ENCODE measurements at places on chromosomes 11 and 22. TPM values are rescaled to one million over a fixed set of nuclear protein-coding genes. Genes with fewer than 3 reads are reported as not detected.
A peak's percentile ranks its signal among the peaks of the same experiment; 100 is the strongest.

DNA sequence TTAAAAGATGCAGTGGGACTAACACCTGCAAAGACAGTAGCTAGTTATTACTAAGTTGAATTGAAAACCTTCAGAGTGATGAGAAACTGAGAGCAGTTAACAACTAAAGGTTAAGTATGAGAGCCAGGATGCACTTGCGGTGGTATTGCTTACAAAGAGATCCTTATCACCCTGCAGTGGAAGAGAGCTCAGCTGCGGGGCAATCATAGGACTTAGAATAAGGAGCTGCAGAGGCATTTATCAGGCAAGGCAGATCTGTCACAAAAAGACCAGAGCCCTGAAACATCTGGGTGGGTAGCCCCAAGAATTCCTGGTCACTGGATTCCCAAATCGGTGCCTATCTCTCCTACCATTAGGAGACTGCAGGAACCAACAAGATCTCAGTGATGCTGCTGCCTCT is 34.3 kb upstream of the CFAP300 start:
- no peaks in the 10 kb centered on the region for H3K36me3 ChIP-seq
- DNase-seq: no peak
- H3K4me3 ChIP-seq: no peak overlapping the region
- no peaks in the 10 kb centered on the region for H3K27me3 ChIP-seq
- no peak overlapping the region for H3K27ac ChIP-seq

MEI1 gene
- total RNA-seq: 1.5 TPM

- H3K27me3 ChIP-seq: no peaks in the 10 kb centered on the region
- H3K27ac ChIP-seq: no peak overlapping the region
- no peak overlapping the region for H3K4me3 ChIP-seq
- peaks cover 8% of the 10 kb centered on the region for H3K36me3 ChIP-seq
Measured at GRCh38 chr11:46952553-46952952, 16.0 kb downstream of the CSTPP1 start.

LAMTOR1 gene
- 43.6 TPM for total RNA-seq

NRXN2 gene
- total RNA-seq: 145 TPM

GRCh38 chr11:105491394-105491793 is 118.5 kb upstream of the GRIA4 start:
- no peaks in the 10 kb centered on the region for H3K4me1 ChIP-seq
- no peak overlapping the region for H3K4me3 ChIP-seq
- DNase-seq: no peak
- H3K27ac ChIP-seq: no peak overlapping the region
- no peaks in the 10 kb centered on the region for H3K27me3 ChIP-seq
- H3K36me3 ChIP-seq: no peaks in the 10 kb centered on the region

IMMP1L gene
- total RNA-seq: 73.4 TPM

GRCh38 chr22:37047006-37047405 is 4.5 kb upstream of the KCTD17 start:
- H3K27ac ChIP-seq: no peak overlapping the region
- peaks cover 10% of the 10 kb centered on the region for H3K4me1 ChIP-seq
- peak; percentile 74 for DNase-seq
- no peaks in the 10 kb centered on the region for H3K27me3 ChIP-seq

DNA sequence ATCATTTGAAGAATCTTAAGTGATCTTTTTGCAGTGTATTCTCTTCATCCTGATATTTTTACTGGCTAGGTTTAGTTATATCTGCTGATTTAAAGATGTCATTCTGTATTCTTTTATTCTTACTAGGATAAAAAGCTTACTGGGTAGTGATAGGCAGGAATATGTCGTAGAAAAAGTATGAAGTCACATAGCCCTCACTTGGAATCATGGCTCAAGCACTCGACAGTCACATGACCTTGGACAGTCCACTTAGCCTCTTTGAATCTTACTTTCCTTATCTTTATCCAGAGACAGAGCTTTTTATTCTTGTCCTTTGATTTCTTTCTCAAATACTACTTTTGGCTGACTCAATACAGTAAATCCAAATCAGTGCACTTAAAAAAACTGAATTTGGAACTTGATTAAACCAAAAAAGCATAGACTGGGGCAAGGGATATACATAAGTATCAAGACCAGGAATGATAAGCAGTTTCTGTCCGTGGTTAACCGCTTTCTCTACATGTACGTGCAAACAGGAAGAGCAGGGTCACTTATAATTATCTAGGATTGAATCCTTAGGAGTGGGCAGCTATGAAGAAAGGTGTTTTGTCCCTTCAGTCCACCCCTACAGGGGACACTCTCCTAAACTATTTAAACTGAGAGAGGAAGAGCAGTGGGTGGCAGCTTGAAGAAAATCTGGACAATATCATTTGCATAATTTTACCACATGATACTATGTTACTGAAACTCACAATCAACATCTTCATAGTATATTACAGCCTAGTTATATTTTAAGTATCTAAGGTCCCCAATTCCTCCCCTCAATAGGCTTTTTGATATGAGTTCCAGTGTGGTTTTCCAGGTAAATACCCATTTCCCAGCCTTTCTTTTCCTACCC is 8.0 kb downstream of the MMP7 start:
- no peaks in the 10 kb centered on the region for H3K36me3 ChIP-seq
- no peak overlapping the region for H3K27ac ChIP-seq
- no peak overlapping the region for H3K4me3 ChIP-seq
- H3K27me3 ChIP-seq: no peaks in the 10 kb centered on the region
- DNase-seq: no peak
- no peaks in the 10 kb centered on the region for H3K4me1 ChIP-seq

DNA sequence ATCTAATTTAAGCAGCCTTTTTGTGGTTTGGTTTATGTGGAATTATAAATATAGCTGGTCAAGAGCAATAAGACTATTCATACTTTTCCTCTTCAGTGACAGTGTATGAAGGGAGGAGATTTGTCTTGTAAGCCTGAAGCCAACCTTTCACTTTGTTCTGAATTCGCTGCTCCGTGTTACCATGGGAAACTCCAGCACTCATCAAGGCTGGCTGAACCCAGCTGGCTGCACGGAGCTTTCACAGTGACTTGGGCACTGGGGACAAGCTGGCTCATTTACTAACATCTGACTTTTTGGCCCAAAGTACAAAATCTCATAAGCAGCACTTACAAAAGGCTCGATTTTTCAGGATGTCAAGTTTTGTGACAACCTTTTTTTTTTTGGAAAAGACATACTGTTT is 120.4 kb upstream of the GRIA4 start:
- no peak overlapping the region for H3K4me3 ChIP-seq
- H3K27ac ChIP-seq: no peak overlapping the region
- no peaks in the 10 kb centered on the region for H3K27me3 ChIP-seq

- no peak overlapping the region for H3K27ac ChIP-seq
- H3K36me3 ChIP-seq: peaks cover 27% of the 10 kb centered on the region
- DNase-seq: no peak
- H3K27me3 ChIP-seq: no peaks in the 10 kb centered on the region
- H3K4me3 ChIP-seq: no peak overlapping the region
Measured at GRCh38 chr22:30327864-30328345, 1.2 kb upstream of the TBC1D10A start.

GRCh38 chr11:2708151-2708581 is 8.4 kb upstream of the KCNQ1OT1 start:
- no peaks in the 10 kb centered on the region for H3K36me3 ChIP-seq
- peak overlapping the region; percentile 48 for H3K27ac ChIP-seq
- no peaks in the 10 kb centered on the region for H3K27me3 ChIP-seq
- no peak for DNase-seq
- H3K4me1 ChIP-seq: peaks cover 44% of the 10 kb centered on the region

DNA sequence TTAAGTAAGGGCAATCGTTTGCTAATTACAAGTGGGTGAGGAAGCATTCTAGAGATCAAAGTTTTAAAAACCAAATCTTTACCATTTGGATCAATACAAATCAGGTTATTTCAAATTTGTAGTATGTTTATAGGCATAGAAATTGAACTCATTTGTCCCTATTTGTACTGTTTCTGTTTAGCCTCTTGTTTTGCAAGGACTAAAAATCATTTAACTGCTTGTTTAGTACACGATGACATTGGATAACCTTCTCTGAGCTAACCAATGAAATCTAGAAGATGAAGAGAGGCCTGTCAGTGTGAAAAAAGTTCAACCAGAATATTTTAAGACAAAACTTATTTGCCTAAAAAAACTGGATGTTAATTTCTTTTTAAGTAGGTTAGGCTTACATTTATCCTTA is 40.0 kb downstream of the ZC3H12C start:
- H3K4me3 ChIP-seq: no peak overlapping the region
- H3K27me3 ChIP-seq: no peaks in the 10 kb centered on the region
- no peaks in the 10 kb centered on the region for H3K4me1 ChIP-seq
- DNase-seq: no peak

GRCh38 chr11:103420593-103420992 is 311.4 kb downstream of the DYNC2H1 start:
- no peaks in the 10 kb centered on the region for H3K27me3 ChIP-seq
- no peak overlapping the region for H3K4me3 ChIP-seq
- H3K4me1 ChIP-seq: no peaks in the 10 kb centered on the region
- H3K36me3 ChIP-seq: no peaks in the 10 kb centered on the region
- no peak for DNase-seq
- no peak overlapping the region for H3K27ac ChIP-seq

GRCh38 chr11:15197696-15198095 is 83.0 kb downstream of the INSC start:
- no peak overlapping the region for H3K27ac ChIP-seq
- H3K36me3 ChIP-seq: no peaks in the 10 kb centered on the region
- H3K27me3 ChIP-seq: no peaks in the 10 kb centered on the region
- peak; percentile 66 for DNase-seq
- no peak overlapping the region for H3K4me3 ChIP-seq

BIRC3 gene
- 6.2 TPM for total RNA-seq

DNA sequence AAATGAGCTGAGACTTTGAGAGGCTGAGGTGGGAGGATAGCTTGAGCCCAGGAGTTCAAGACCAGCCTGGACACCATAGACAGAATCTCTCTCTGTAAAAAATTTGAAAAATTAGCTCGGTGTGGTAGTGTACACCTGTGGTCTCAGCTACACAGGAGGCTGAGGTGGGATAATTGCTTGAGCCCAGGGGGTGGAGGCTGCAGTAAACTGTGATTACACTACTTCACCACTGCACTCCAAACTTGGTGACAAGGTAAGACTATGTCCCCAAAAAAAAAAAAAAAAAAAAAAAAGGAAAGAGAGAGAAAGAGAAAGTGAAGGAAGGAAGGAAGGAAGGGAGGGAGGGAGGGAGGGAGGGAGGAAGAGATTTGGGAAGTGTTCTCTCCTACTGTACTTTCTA is 25.3 kb downstream of the RRP8 start:
- no peaks in the 10 kb centered on the region for H3K36me3 ChIP-seq
- H3K27me3 ChIP-seq: no peaks in the 10 kb centered on the region
- H3K4me1 ChIP-seq: peaks cover 17% of the 10 kb centered on the region
- no peak overlapping the region for H3K27ac ChIP-seq
- no peak overlapping the region for H3K4me3 ChIP-seq

DNA sequence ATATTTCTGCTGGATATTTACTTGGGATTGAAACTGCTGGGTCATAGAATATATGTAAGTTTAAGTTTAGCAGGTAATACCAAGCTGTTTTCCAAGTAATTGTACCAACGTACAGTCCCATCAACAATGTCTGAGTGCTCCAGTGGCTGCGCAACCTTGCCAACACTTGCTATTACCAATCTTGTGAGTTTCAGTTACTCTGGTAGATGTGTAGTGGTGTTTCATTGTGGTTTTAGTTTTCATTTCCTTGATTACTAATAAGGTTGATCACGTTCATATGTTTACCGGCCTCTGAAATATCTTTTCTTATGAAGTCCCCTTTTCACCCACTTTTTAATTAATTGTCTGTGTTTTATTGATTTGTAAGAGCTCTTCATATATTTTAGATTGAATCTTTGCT is 370.6 kb upstream of the CADM1 start:
- H3K27ac ChIP-seq: no peak overlapping the region
- H3K27me3 ChIP-seq: peaks cover 2% of the 10 kb centered on the region
- no peaks in the 10 kb centered on the region for H3K36me3 ChIP-seq
- DNase-seq: no peak

DNA sequence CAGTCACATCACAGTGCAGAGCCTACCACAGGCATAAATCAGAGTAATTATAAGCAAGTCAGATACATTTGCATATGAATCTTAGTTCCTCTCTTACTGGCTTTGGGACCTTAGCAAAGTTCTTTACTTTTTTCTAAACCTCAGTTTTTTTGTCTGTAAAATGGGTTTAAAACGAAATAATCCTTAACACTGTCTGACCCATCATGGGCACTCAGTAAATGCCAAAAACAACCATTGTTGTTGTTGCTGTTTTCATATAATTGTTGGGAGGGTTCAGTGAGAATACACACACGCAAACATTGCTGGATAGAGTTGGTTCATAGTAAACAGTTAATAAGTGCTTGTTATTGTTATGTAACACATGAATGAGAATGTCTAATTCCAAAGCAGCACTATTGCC is 184.9 kb downstream of the BLID start:
- no peak overlapping the region for H3K27ac ChIP-seq
- H3K4me3 ChIP-seq: no peak overlapping the region
- no peaks in the 10 kb centered on the region for H3K27me3 ChIP-seq
- no peak for DNase-seq
- H3K36me3 ChIP-seq: no peaks in the 10 kb centered on the region

GRCh38 chr11:63997801-63998337 is 11.6 kb downstream of the OTUB1 start:
- no peak for DNase-seq
- peaks cover 10% of the 10 kb centered on the region for H3K27me3 ChIP-seq
- H3K4me3 ChIP-seq: no peak overlapping the region
- H3K4me1 ChIP-seq: peaks cover 49% of the 10 kb centered on the region
- no peak overlapping the region for H3K27ac ChIP-seq

GRCh38 chr11:2297623-2298030 is 4.1 kb downstream of the C11orf21 start:
- DNase-seq: no peak
- no peak overlapping the region for H3K4me3 ChIP-seq
- H3K36me3 ChIP-seq: no peaks in the 10 kb centered on the region

DNA sequence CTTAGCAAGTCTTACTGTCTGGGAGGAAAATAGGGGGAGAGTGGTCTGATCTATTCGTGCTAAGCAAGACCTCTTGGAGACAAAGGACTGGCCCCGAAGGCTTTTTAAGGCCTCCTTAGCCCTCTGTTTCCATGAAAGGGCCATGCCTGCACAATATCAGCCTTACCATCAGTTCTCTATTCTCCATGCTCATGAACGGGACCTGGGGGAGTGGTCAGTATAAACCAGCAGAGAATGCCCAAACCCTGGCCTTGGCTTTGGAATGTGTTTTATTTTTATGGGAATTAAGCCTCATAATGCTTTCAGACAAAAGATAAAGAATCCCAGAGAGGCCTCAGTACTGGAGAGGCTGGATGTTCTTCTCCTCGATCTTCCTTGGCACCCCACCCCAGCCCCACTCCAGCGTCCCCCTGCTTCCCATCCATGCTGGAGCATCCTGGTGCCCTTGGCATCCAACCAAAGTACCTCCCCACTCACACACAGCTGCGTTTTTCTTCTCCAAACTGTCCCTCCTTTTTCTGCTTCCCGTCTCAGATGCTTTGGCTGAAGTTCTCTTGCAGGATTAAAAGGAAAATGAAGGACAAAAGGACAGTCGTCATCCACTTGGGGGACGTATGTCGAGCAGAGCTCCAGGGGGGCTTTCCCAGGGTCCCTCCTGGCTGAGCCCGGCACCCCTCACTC is 18.6 kb downstream of the FXYD6 start:
- H3K27me3 ChIP-seq: no peaks in the 10 kb centered on the region
- H3K36me3 ChIP-seq: peaks cover 16% of the 10 kb centered on the region
- no peak for DNase-seq
- H3K27ac ChIP-seq: peak overlapping the region; percentile 52
- H3K4me3 ChIP-seq: no peak overlapping the region
